Skin of body (tissue), 3 donors: ENCODE measurements at places on chromosomes 3 and 15. TPM values are rescaled to one million over a fixed set of nuclear protein-coding genes. Genes with fewer than 3 reads are reported as not detected.

- DNase-seq: no peak
Measured at GRCh38 chr15:60121845-60122244, 117.7 kb downstream of the FOXB1 start.

DNA sequence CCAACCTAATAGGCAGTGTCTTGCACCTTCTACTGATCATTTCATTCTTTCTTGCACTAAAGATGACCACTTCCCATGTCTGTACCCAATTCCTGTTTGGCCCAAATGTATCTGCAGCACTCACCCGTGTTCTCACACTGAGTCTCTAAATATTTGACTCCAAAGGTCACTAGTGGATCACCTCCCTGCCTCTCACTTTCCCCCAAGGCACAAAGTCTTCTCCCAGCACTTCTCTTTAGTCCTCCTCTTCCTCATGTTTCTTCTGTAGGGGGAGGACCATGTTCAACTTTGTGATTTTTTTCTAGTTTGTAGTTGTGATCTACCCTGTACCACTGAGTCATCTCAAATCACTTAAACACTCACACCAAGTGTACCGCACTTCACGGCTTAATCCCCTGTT is 13.9 kb downstream of the NR1I2 start:
- DNase-seq: no peak

The HSPBAP1 gene
- 8.0 TPM for total RNA-seq

The ATP13A4 gene
- 22.4 TPM for total RNA-seq

GRCh38 chr3:76765511-76765910 is 274.4 kb upstream of the ROBO2 start:
- DNase-seq: no peak

- peak; percentile 77 for DNase-seq
Measured at GRCh38 chr3:50340448-50341329, at the start of gene RASSF1. TSS of gene RASSF1 (minus strand) at chr3:50340836. CDS start at chr3:50340805, 31 bp downstream.

DNA sequence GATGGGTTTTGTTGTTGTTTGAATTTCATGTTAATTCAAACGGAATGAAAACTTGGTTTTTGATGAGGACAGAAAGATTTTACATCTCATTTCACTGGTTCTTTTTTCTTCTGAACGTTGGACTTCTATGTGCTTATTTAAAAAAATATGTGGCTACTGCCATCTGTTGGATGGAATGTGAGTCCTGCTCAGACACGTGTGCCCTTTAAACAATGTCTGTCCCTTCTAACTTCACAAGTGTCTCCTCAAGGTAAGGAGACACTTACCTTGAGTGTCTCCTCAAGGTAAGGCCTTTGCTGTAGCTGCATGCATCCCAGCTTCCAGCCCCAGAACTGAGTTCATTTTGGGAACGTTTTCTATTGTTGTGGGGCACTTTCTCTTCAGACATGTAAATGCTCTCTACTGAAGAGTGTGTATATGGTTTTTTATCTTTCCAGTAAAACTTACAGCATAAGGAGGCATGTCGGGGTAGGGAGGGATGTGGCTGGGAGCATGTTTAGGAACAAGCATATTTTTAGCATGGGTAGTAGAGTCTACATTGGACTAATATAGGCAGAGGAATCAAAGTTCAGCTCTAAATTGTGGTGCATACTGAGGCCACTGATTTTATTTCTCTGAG is 63.1 kb upstream of the UBE3A start:
- DNase-seq: peak; percentile 13

DNA sequence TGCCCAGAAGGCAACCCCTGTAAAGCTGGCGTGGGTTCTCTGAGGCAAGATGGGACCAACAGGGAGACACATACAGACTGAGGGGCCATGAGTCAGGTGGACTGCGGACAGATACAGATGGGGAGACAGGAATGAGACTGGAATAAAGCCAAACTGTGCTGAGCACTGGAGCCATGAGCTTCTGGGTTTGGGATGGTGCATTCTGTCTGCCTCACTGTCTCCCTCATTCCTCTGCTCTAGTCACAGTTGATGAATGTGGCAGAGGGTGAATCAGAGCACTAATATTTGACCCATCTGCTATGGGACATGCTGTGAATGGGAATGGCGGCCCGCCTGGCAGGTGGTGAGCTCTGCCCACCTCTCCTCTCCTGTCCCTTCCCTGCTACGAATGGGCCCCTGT is 262.9 kb downstream of the EPHB1 start:
- DNase-seq: no peak

- DNase-seq: no peak
Measured at GRCh38 chr3:150265305-150265704, 142.8 kb upstream of the TSC22D2 start.

DNA sequence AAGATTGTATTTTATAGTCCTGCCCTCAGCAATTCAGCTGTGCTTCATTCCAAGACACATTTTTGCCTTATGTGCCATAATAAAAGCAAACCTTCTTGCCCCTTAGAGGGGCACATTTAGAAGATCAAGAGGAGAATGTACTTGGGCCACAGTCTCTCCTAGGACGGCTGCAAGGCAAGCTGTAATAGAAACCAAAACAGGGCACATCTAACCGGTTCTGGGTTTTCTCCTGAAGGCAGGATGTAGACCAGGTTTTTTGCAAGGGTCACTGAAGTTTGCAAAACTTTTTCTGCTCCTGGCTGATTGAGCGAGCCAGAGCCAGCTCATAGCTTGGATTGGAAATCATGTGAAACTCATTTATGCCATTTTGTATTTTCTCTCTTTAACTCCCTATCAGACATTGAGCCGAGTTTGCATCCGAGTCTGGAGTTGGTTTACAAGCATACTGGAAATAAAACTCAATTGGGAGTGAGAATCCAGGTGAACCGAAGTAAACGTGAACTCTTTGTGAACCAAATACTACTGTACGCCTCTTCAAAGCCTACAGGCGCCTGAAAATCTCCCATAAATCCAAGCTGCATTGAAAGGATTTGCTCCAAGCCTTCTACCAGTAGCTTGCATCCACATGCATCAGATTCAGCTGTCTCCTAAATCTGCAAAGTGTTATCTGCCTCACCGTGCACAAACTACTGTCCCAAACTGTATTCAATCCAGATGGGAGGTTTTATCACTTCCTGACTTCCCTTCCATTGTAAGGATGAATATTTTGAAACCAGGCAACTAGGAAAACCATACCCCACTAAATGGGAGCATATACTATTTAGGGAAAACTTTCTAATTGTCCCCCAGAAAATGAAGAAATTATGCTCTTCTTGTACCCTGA is 60.9 kb upstream of the TSC22D2 start:
- peak; percentile 82 for DNase-seq

The SOX14 gene
- not detected for total RNA-seq

GRCh38 chr3:23455084-23455483 is 252.0 kb downstream of the UBE2E2 start:
- no peak for DNase-seq

DNA sequence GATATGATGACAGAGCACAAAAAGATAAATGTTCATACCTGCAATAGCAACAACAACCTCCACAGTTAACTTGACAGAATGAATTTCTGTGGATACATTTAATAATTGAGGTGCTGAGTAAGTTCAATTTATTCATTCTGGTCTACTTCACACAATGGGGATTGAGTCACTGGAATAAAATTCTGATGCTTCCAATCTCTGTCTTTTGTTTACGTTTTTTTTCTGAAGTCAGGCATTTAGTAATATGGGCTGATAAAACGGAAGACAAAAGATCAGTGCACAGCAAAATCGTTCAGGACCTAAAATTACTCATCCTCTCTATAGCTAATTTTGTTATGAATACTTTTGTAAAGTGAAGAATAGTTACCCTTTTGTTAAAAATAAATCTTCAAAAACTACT is 565.9 kb upstream of the CCDC54 start:
- DNase-seq: no peak

The CCDC9B gene
- total RNA-seq: 5.3 TPM

DNA sequence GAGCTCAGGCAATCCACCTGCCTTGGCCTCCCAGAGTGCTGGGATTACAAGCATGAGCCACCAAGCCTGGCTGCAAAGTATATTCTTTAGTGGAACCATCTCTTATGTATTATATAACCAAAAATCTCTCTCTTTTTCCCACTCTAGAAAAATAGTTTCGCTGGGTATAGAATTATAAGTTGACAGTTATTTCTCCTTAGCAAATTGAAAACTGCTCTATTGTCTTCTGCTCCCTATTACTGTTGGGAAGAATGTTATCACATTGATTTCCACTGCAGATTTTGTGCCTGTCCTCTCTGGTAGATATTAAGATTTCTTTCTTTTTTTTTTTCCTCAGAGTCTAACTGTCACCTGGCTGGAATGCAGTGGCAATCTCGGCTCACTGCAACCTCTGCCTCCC is 10.2 kb upstream of the DHX30 start:
- no peak for DNase-seq

The ZNF35 gene
- 10.8 TPM for total RNA-seq

The APOD gene
- total RNA-seq: 24.9 TPM

DNA sequence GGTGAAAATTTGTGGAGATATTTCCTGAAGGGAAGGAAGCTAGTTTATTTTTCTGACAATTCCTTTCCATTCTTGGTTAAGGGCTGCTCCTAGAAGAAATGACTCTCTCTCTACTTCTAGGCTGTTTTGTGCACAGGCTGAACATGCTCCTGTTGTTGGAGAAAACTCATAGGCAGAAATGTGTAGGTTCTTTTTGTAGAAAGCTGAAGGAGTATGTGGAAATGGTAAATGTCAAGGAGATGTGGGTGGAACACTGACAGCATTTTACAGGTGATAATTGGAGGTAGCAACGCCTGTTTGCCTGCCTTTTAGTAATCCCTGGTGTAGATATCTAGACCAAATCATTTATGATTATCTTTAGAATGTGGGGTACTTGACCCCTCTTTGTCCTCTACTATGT is 322.2 kb upstream of the TBC1D5 start:
- no peak for DNase-seq

The RPL4 gene
- 1,302 TPM for total RNA-seq

The SPTSSB gene
- 29.6 TPM for total RNA-seq

DNA sequence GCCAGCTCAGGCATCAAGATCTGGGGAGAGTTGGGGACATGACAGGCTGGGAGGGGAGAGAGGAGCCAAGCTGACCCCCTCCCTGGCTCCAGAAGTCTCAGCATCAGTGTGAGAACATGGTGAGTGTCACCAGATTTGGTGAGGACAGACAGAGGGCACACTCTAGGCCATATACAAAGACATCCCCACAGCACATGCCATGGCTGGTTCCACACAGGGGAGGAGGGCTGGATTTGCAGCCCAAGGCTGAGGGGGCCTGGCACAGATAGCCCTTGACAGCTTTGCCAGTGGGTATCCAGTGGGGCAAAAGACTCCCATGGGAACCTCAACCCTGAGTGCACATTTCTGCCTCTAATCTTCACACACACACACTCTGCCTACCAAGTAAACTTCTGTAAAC is 10.1 kb upstream of the ANKRD63 start:
- DNase-seq: no peak

- DNase-seq: no peak
Measured at GRCh38 chr15:99137877-99138276, 33.0 kb downstream of the SYNM start.

- no peak for DNase-seq
Measured at GRCh38 chr3:14404631-14405359, 2.4 kb downstream of the SLC6A6 start.

GRCh38 chr15:33716025-33716424 is 252.3 kb upstream of the CHRM5 start:
- DNase-seq: no peak

DNA sequence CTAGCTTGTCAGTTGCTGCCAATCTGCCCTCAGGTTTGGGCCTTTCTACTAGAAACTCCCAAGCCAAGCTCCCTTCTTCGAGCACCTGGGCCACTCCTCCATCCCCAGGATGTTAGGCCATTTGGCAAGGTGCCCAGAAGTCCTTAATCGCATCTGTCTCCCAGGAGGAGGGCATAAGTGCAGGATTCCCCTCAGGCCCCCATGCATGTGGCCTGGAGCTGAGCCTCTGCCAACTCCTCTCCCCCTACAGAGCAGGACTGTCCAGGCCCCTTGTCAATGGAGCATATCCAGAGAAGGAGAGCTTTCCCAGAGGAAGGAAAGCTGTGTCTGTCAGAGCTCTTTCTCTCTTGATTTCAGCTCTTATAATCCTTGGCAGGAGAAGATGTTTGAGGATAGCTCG is 182.6 kb upstream of the ROPN1 start:
- no peak for DNase-seq

- no peak for DNase-seq
Measured at GRCh38 chr3:52140000-52140399, 14.2 kb downstream of the POC1A start.

- DNase-seq: no peak
Measured at GRCh38 chr3:131328721-131329120, 52.9 kb upstream of the NUDT16 start.

The TLR9 gene
- total RNA-seq: not detected

The CORO2B gene
- total RNA-seq: 2.4 TPM

GRCh38 chr3:117128872-117129271 is 419.3 kb downstream of the TUSC7 start:
- DNase-seq: no peak

DNA sequence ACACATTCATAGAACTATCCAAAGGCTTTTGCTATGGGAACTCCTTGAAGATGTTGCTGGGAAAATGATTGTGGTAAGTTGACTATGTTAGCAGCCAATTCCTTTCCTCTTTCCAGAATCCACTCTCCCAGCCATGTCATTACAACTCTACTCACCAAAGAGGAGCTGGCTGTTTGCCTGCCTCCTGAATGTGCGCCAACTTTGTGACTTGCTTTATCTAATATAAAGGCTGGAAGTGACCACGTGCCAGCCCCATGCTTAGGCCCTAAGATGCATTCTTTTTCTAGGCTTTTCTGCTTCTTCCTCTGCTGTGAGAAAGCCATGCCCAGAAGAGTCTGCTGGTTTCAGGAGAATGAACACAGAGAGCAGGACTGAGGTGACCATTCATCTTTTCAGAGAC is 182.2 kb downstream of the GABRB3 start:
- no peak for DNase-seq

GRCh38 chr15:55222588-55222987 is 25.8 kb upstream of the RSL24D1 start:
- no peak for DNase-seq

The ACAD11 gene
- 40.4 TPM for total RNA-seq

DNA sequence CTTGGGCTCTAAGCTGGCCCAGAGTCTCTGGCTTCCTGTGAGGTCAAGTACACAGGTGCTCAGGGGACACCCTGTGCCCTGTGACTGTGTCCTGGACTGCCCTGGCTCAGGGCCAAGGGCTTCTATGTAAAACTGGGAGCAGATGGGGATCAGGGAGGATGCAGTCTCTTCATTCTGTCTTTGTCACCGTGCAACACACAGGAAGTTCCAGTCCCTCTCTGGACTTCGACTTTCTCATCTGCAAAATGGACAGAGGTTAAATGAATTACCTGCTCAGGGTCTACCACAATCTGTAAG is 61.9 kb upstream of the TLE3 start:
- DNase-seq: no peak

DNA sequence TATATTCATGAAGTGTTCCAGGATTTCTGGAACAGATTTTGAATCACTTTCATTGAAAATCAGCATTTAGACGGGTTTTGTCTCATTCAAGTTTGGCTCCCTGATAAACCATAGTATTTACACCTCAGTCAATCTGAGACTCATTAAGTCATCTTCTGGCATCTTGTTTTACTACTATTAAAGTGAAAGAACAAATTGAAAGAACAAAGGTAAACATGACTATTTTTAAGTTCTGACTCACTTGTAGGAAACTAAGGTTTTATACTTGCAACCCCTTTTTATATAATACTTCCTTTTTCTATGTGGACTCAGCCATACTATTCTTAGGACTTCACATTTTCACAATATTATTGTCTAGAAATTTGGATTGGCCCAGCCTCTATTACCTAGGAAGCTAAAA is 854.4 kb downstream of the SQOR start:
- no peak for DNase-seq

GRCh38 chr15:81336568-81336967 is 12.6 kb upstream of the STARD5 start:
- DNase-seq: no peak
